ENCODE measurements at places on chromosomes 13 and 19. TPM values are rescaled to one million over a fixed set of nuclear protein-coding genes. Genes with fewer than 3 reads are reported as not detected.

The LGALS16 gene
- total RNA-seq = not detected

The C19orf47 gene
- total RNA-seq = 7.7 TPM

The KLK10 gene
- total RNA-seq = 4.1 TPM

The LYPD3 gene
- total RNA-seq = not detected

The GPR12 gene
- not detected for total RNA-seq

The NECTIN2 gene
- 14.1 TPM for total RNA-seq

The ARHGAP45 gene
- total RNA-seq = 9.3 TPM

The ZNF681 gene
- total RNA-seq = 0.26 TPM

The KASH5 gene
- 0.55 TPM for total RNA-seq

The WDR62 gene
- total RNA-seq = not detected

The ZNF844 gene
- total RNA-seq = 10.8 TPM

The ATG4D gene
- 6.5 TPM for total RNA-seq

The PTH2 gene
- total RNA-seq = not detected

Measured in uterus (tissue), 4 donors.